ENCODE measurements at places on chromosomes 5 and 9.

- no peak for DNase-seq
Observed at GRCh38 chr5:137320056-137321045, 178.8 kb downstream of the SPOCK1 start.

DNA sequence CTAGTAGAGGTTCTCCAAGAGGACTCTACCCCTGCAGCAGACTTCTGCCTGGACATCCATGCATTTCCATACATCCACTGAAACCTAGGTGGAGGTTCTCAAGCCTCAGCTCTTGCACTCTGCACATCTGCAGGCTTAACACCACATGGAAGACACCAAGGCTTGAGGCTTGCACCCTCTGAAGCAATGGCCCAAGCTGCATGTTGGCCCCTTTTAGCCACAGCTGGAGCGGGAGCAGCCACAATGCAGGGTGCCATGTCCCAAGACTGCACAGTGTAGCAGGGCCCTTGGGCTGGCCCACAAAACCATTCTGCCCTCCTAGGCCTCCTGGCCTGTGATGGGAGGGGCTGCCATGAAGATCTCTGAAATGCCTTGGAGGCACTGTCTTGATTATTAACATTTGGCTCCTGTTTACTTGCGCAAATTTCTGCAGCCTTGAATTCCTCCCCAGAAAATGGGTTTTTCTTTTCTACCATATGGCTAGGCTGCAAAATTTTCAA, 123.2 kb upstream of the VCAN start:
- no peak for DNase-seq

GRCh38 chr9:23309800-23310199, 516.2 kb downstream of the ELAVL2 start:
- no peak for DNase-seq

DNA sequence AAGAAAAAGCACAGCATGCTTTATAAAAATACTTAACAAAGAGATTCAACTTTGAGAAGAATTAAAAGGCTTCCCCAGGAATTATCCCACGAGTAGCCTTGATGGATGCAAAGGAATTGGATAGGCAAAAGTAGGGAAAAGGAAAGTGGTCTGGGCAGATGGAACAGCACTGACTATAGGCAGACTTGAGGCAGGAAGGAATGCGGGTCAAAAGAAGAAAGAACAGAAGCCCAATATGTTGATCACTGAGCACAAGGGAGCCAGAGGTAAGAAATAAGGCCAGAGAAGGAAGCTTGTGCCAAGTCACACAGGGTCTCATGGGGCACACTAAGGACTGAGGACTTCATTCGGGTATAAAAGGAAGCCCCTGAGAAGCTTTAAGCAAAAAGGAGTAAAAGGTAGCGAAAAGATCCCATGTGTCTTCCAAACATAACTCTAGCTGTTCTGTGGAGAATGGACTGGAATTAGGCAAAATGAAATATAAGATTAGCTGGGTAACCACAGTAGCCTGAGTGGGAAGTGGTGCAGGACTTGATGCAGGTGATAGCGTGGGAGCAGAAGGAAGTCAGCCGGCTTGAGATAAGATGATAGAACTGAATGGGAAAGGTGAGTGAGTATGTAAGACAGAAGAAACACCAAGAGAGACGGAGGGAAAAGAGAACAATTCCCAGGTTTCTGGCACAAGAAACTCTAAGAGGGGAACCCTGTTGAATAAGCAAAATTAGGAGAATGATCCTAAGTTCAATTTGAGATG, 106.6 kb downstream of the DENND1A start:
- no peak for DNase-seq

GRCh38 chr9:123561046-123561445, 205.0 kb downstream of the CRB2 start:
- no peak for DNase-seq

DNA sequence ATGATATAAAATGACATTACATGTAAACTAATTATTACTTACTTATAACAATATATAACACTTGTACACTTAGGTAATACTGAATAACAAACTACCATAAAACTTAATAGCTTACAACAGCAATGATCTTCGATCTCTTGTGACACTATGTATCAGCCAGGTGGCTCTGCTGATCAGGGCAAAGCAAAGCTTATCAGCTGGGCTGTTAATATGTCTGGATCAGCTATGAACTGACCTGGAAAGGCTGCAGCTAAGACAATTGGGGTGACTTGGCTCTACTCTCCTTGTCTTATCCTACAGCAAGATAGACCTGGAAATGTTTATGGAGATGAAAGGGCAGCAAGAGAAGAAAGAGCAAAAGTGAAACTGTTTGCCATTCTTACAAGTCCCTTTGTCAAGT, 511.3 kb downstream of the TLR4 start:
- DNase-seq, result no peak

GRCh38 chr9:130138791-130139190, 33.4 kb upstream of the NCS1 start:
- DNase-seq, result no peak

DNA sequence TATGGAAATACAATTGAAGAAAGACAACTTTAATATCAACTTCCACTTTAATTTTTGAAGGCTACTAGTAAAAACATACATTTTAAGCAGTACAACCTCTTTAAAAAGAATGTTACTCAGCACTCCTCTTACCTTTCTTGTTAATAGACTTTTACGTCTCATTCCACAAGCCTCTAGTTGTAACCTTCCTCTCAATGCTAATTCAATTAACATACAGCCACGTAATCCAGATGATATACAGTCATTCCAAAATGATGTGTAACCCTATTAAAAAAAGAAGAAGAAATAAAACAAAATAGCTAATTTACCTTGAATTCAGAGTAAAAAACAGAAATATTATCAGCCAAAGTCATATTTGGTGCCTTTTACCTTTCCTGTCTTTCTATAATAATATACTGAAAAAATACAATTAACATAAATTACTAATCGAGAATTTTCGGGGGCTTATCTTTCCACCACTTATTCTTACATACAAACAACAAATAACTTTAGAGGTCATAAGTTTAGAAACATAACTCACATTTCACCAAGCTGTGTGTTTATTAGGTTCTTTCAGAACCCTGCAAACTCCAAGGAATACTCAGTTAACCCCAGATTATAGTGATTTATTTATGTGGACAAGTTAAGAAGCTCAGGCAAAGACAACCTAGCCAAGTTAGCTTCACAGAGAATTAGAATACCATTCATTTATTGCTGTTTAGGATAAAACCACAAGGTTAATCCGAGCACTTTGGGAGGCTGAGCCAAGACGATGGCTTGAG, 30.3 kb downstream of the GOLPH3 start:
- no peak for DNase-seq

GRCh38 chr9:118711843-118712242, 657.4 kb downstream of the BRINP1 start:
- DNase-seq, result no peak

DNA sequence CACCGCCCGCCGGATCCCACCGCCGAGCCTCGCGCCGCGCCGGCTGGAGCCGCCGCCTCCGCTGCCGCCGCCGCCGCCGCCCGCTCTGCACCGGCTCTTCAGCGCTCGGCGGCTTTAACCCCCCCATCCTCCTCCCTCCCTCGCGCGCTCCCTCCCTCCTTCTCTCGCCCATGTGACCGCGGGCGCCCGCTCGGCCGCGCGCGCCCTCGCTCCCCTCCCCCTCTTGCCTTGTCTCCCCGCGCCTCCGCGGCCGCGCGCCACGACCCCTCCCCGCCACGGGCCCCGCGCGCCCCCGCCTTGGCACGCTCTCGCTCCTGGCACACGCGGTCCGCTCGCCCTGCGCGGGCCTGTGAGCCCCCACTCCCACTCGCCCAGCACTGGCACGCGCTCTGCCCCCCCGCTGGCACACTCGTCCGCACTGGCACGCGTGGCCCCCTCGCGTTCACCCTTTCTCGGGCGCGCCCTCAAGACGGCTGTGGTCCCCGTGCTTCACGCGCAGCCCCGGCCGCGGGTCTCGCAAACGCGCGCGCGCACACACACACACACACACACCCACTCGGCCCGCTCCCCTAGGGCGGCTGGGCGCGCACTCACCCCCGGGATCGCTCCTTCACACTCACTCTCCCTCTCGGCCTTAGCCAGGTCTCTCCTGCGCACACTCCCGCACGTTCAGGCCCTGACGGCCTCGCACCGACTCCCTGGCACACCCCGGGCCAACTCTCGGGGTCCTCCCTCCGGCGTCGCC, at the start of gene CNTFR:
Gene CNTFR (minus strand): TSS at position 89 of the 745 bp plus-strand sequence. CDS start 20,743 bp downstream, outside the sequence.
- DNase-seq, result no peak

DNA sequence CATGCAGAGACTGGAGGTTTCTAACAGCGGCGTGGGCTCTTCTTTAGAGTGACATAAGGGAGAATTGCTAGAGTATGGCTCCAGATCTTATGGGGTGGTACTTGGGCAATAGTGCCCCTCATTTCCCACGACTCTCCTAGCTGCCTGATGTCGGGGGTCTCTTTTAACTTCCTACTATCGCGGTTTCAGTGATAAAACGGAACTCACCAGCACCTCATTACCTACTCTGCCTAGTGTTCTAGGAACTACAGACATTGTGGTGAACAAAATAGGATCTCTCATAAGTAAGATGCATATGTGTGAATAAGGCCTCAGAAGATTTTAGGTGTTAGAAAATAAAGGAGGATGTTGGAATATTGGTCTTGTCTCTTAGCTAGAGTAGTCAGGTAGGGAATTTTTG, 1.1 kb downstream of the ICE1 start:
- no peak for DNase-seq

- DNase-seq, result no peak
Observed at GRCh38 chr9:3371842-3372241, 154.0 kb downstream of the RFX3 start.

DNA sequence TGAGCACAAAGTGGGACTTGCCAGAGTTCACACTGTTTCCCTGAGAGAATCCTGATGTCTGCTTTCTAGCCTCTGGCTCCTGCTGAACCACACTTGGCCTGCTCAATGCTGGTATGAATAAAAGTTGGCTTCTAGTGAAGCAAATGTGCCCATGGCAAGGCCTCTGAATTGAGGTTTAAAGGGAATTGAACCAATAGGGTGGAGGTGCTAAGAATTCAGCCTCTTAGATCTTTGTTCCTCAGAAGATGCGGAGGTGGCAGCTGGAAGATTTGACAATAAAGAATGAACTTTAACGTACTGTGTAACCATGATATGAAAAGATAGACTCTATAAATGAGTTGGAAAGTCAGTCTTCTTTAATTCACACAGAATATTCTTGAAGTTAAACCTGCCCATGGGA, 57.2 kb downstream of the RASGRF2 start:
- no peak for DNase-seq

DNA sequence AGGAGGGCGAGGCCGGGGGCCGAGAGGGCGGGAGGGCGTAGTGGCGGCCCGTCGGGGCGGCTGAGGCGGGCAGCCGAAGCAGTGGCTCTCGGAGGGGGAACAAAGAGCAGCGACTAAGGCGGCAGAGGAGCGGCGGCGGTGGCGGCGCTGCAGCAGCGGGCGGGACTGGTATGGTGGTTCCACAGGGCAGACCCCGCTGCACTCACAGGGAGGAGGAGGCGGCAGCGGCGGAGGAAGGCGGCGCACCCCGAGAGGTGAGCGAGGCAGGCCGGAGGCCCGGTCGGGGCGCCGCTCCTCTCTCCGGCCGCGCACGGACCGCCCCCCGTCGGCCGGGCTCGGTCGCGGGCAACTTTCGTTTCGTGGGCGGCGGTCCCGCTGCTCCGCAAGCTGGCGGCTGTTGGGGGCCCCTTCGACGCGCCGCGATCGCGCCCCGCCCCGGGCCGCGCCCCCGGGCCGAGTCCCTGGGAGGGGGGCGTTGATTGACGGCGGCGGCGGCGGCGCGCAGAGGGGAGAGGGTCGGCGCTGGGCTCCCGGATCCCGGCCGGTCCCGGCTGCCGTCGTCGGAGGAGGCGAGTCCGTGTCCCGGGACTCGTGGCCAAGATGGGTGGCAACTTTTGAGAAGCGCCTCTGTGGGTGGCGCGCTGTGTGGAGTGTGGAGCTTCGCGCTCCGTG, 467 bp downstream of the CNOT6 start:
- DNase-seq, result peak; percentile 36

DNA sequence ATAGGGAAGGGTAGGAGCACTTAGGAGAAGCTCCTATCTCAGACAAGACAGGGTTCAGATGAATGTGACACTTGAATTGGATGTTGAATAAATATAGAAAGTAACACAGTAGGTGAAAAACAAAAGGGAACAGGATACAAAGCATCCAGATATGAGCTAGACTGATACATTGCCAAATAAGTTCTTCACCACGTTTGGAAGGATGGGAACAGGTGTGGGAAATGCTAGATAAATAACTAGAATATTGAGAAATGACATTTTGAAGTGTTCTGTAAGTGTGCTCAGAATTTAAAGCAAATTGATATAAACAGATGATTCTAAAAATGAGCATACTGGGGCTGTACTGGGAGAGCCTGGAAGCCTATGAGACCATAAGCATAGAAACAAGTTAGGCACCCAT, 340.1 kb upstream of the PRR16 start:
- no peak for DNase-seq

DNA sequence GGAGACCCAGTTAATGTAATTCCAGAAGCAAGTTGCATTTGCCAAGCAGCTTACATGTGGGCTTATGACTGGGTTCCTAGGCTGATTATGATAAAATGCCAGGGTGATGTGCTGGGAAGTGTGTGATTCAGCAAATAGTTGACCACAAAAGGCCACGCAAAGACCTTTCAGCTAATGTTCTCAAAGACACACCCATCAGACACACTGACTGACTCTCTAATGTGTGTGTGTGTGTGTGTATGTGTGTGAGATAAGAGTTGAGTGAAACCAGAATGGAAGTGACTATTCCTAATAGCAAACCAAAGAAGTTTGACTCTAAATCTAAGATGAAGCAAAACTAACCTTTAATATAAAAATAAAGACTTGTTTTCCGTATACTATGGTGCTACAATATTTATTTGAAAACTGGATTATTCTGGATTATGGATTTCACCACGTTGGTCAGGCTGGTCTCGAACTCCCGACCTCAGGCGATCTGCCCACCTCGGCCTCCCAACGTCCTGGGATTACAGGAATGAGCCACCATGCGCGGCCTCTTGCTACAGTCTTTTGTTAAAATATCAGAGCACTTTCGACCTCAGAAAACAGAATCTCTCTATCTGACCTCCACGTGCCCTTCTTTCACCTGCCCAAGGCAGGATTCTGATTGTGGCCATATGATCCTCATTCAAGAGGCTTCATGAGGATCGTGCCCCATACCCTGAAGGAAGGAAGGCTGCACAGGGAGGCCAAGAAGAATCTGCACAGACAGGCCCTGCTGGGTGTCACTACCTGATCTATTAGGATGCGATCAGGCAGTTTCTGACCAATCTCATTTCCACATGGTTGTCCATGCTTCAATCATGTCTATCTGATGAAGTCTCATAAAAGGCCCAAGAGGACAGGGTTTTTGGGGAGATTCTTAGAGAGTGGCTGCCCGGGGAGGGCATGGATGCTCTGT, 75.6 kb downstream of the USP20 start:
- no peak for DNase-seq

- no peak for DNase-seq
Observed at GRCh38 chr5:126002222-126002897, 420.8 kb upstream of the GRAMD2B start.

Data from NK-92 treated with Interleukin-12 subunit alpha and Interleukin-12 subunit beta, amount 100 ng/mL, for 24 hours (cell line).